ENCODE measurements at places on chromosomes 12 and 14. TPM values are rescaled to one million over a fixed set of nuclear protein-coding genes. Genes with fewer than 3 reads are reported as not detected.

- H3K4me1 ChIP-seq: no peaks in the 10 kb centered on the region
- no peak overlapping the region for H3K27ac ChIP-seq
- H3K4me3 ChIP-seq: no peak overlapping the region
- DNase-seq: no peak
Measured at GRCh38 chr14:52365071-52365470, 51.0 kb downstream of the PTGER2 start.

Gene FAM222A
- polyA plus RNA-seq: 3.3 TPM

Gene TSPAN9
- polyA plus RNA-seq: 11.6 TPM

DNA sequence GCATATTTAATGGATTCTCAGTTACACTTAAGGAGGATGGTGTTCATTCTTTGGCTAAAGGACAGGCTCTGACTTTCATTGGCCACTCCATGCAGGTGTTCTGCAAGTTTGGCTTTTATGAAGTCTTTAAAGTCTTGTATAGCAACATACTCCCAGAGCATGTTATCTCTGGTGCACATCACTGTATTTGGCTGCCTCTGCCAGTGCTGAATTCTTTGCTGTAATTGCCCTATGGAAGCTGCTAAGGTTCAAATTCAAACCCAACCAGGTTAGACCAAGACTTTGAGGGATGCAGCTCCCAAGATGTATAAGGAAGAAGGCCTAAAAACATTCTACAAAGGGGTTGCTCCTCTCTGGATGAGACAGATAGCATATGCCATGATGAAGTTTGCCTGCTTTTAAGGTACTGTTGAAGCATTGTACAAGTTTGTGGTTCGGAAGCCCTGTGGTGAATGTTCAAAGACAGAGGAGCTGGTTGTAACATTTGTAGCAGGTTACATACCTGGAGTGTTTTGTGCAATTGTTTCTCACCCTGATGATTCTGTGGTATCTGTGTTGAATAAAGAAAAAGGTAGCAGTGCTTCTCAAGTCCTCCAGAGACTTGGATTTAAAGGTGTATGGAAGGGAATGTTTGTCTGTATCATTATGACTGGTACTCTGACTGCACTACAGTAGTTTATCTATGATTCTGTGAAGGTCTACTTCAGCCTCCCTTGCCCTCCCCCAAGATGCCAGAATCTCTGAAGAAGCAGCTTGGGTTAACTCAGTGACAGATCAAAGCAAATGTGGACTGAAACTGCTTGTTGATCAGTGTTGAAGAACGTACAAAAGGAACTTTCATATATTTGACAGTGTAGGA lies 19.4 kb downstream of the TMEM116 start:
- H3K27me3 ChIP-seq: no peaks in the 10 kb centered on the region
- H3K27ac ChIP-seq: no peak overlapping the region
- no peaks in the 10 kb centered on the region for H3K4me1 ChIP-seq
- no peak for DNase-seq

GRCh38 chr12:2129076-2129475 lies 76.3 kb downstream of the CACNA1C start:
- no peak overlapping the region for H3K27ac ChIP-seq
- H3K27me3 ChIP-seq: peaks cover 3% of the 10 kb centered on the region
- no peaks in the 10 kb centered on the region for H3K36me3 ChIP-seq
- no peak overlapping the region for H3K4me3 ChIP-seq
- DNase-seq: no peak

Gene KRT82
- not detected for polyA plus RNA-seq

- no peaks in the 10 kb centered on the region for H3K36me3 ChIP-seq
- no peak for DNase-seq
- H3K27me3 ChIP-seq: peaks cover 1% of the 10 kb centered on the region
- no peak overlapping the region for H3K27ac ChIP-seq
- H3K4me1 ChIP-seq: no peaks in the 10 kb centered on the region
Measured at GRCh38 chr14:36279306-36280190, 40.9 kb downstream of the MBIP start.

DNA sequence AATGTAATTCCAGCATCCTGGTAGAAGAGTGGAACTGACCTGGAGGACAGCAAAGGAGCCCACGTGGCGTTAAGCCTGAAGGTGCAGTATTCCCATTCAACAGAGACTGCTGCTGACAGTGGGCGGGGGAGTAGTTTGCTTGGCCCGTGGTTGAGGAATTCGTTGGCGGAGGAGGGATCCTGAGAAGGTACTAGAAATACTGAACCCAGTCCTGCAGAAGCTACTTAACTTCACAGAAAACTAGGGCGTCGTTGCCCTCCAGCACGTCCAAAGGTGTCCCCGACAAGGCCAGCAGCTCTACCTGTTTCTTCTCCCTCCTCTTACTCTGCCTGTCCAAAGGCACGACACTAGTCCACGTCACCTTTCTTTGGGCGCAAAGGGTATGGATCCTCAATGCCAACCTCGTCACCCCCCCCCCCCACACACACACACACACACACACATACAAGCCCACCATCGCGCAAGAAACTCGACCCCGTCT lies 303 bp downstream of the PUS7L start:
- peaks cover 9% of the 10 kb centered on the region for H3K36me3 ChIP-seq
- no peaks in the 10 kb centered on the region for H3K27me3 ChIP-seq
- peak overlapping the region; percentile 88 for H3K4me3 ChIP-seq
- peak overlapping the region; percentile 50 for H3K27ac ChIP-seq
- peak; percentile 18 for DNase-seq

Gene RIMBP2
- polyA plus RNA-seq: 0.09 TPM

Gene CCDC177
- not detected for polyA plus RNA-seq

GRCh38 chr12:67852701-67853100 lies 136.5 kb upstream of the IFNG-AS1 start:
- peaks cover 13% of the 10 kb centered on the region for H3K4me1 ChIP-seq
- no peak for DNase-seq
- no peaks in the 10 kb centered on the region for H3K27me3 ChIP-seq
- peak overlapping the region; percentile 25 for H3K27ac ChIP-seq
- H3K4me3 ChIP-seq: no peak overlapping the region

Gene ZCRB1
- 65.1 TPM for polyA plus RNA-seq

GRCh38 chr14:64889352-64889751 lies 9.6 kb upstream of the SPTB start:
- H3K36me3 ChIP-seq: no peaks in the 10 kb centered on the region
- DNase-seq: no peak
- no peak overlapping the region for H3K27ac ChIP-seq
- H3K27me3 ChIP-seq: no peaks in the 10 kb centered on the region
- H3K4me1 ChIP-seq: peaks cover 9% of the 10 kb centered on the region
- no peak overlapping the region for H3K4me3 ChIP-seq

DNA sequence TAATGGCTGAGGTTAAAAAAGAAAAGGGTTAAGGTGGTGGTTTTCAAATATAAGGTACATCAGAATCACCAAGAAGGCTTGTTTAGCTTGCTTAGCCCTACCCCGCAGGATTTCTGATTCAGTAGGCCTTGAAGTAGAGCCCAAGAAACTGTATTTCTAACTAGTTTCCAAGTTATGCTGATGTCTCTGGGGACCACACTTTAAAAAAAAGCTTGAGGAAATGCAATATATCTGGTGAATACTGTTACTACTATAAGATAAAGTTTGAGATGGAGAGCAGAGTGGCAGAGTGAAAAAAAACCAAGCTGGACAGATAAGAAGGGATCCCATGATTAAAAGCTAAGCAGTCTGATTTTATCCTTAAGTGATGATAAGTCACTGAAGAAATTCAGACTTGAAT lies 18.3 kb upstream of the GXYLT1 start:
- no peaks in the 10 kb centered on the region for H3K4me1 ChIP-seq
- H3K36me3 ChIP-seq: peaks cover 38% of the 10 kb centered on the region
- no peaks in the 10 kb centered on the region for H3K27me3 ChIP-seq
- H3K27ac ChIP-seq: no peak overlapping the region

DNA sequence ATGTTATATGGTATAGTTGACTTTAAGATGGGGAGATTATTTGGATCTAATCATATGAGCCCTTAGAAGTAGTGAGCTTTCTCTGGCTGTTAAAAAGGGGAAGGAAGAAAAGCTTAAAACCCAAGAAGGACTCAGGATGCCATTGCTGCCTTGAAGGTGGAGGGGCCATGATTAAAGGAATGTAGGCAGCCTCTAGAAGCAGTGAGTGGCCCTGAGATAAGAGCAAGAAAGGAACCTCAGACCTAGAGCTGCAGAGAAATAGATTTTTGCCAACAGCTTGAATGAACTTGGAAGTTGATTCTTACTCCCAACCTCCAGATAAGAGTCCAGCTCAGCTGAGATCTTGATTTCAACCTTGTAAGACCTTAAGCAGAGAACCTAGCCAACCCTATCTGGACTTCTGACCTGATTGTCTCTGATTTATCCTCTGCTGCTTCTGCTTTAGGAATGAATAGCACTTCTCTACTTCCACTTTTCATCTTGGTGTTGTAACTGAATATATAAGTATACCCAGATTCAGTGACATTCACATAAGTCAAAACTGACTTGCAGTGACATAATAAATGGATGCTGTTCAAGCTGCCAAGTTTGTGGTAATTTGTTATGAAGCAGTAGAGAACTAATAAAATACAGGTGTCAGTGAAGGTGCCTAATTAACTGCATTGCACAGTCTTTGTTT lies 33.5 kb downstream of the RAD51B start:
- H3K36me3 ChIP-seq: no peaks in the 10 kb centered on the region
- H3K4me3 ChIP-seq: no peak overlapping the region
- H3K27me3 ChIP-seq: no peaks in the 10 kb centered on the region
- no peaks in the 10 kb centered on the region for H3K4me1 ChIP-seq
- no peak for DNase-seq

Gene CCDC38
- polyA plus RNA-seq: 0.04 TPM

Gene PCED1B
- 0.18 TPM for polyA plus RNA-seq
